LoVo (cell line): ENCODE measurements at places on chromosomes 1 and 21.

GRCh38 chr1:220300442-220301121 is 28.3 kb upstream of the RAB3GAP2 start:
- no peak for DNase-seq

DNA sequence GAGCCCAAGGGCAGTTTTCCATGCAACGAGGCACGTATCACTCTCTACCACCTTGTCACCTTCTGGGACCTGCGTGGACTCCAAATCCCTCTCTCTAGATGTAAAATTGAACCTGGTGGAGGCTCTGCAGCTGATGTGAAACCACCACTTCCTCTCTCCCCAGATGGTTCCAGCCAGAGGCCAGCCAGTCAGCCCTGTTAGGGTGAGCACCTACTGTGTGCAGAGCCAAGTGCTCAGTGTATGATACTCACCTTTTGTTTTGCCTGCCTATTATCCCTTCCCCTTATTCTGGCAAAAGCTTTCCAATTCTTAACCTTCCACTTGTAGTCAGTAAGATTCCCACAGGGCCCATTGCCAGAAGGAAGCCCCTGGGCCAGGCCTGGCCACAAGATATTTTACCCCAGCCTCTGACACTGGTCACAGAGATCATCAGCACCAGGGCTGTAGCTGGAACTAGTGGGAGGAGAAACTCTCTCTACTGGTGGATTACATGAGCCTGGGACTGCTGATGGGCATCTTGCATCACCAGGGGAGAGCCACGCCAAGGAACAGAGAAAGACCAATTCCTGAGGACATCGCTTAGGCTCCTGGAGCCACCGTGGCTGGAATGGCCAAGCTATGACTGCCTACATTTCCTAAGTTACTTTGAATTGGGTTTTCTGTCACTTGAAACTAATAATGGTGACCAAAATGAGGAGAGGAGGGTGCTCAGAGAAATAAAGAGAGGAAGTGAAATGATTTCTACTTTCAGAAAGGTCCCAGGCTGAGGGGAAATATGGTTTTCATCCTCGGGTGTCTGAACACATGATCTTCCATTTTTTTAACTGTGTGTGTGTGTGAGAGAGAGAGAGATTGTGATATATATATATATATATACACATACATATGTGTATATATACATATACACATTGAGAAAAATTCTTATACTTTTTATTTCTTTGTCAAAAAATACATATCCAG is 26.6 kb upstream of the RD3 start:
- no peak for DNase-seq

DNA sequence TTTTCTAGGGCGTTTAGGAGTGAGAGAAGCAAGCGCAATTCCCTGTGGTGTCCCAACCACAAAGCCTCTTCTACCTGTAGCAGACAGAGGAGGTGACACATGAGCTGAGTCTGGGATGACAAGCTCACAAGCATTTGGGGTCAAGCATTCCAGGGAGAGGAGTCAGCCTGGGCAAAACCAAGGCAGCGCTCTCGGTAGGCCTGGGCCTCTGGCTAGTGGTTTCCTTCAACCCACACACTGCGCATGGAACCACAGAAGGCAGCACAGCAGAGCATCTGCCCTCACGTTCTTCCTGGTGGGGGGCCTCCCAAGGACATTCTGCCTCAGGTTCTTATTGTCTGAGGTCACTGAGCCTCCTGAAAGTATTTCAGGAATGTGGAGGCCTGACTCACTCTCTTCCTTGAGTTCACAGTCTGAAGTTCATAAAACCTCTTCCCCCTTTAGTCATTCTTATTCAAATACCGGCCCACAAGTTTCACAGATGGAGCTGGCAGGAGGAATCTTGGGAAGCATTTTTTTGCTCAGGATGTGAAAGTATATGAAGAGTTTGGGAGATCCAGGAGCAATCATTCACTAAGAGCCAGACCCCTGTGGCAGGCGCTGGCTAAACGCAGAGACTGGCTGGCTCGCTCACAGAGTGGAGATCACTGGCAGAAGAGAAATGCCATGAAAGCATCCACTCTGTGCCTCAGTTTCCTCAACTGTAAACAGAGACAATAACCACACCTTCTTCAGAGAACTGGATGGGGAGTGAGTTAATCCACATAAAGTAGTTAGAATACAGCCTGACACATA is 26.8 kb downstream of the CCN1 start:
- peak; percentile 87 for DNase-seq

- DNase-seq, result no peak
Observed at GRCh38 chr1:33007190-33008050, 29.3 kb downstream of the AK2 start.

DNA sequence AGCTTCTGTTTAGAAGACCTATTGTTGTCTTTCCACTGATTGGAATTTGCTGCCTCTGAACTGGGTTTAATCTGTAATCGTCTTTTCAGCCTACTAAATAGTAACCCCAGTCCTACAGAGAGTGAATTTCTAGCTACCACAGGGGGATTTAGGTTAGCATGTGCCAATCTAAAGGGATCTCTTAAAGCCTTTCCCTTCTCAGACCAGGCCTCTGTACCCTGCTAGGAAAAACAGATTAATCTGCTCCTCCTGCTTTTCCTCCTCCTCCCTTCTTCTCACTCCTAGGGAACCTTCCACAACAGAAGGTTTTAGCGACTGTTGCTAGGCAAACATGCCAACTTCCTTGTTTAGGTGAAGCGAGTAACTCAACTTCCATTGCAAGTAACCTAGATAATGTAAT is 1.3 kb upstream of the RC3H1 start:
- peak; percentile 57 for DNase-seq

GRCh38 chr1:209633335-209633997 is 18.8 kb downstream of the LAMB3 start:
- no peak for DNase-seq

GRCh38 chr1:209215826-209216225 is 367.7 kb upstream of the CAMK1G start:
- no peak for DNase-seq

- DNase-seq, result no peak
Observed at GRCh38 chr1:214660900-214661299, 57.9 kb downstream of the CENPF start.

DNA sequence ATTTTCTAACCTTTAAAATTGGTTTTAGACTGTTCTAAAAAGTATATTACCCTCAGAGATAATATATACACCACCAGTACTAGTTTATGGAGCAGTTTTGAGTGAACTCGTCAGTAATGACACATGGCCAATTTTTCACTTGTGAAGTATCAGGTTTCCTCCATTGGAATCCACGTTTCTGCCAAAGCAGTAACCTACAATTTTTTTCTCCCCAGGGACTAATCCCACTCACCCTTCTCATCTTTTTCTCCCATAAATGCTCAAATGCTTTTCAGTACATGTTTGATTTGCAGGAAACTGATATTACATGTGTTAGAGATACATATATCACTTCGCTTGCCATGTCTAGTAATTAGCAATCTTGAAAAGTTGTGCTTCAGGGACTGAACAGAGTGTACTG is 94.1 kb downstream of the COL24A1 start:
- DNase-seq, result no peak

DNA sequence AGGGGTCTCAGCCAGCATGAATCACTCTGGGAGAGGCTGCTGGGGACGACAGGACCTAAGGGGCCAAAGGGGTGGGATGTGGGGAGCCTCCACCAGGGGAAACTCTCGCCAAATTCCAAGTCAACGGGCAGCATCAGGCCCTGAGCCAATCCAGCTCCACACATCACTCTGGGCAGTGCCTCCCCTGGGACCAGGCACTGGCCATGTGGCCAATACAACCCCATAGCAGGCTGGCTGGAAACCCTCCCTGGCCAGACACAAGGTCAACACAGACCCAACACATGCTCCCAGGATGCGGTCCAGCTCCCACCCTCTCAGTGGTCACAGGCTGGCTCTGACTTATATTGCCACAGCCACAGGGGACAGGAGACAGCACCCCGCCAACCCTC is 60.0 kb downstream of the MEGF6 start:
- no peak for DNase-seq

DNA sequence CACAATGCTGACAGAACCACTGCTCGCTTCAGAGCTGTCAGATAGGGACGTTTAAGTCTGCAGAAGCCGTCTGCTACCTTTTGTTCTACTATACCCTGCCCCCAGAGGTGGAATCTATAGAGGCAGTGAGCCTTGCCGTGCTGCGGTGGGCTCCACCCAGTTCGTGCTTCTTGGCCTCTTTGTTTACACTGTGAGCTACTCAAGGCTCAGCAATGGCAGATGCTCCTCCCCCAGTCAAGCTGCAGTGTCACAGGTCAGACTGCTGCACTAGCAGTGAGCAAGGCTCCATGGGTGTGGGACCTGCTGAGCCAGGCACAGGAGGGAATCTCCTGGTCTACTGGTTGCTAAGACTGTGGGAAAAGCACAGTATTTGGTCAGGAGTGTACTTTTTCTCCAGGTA is 47.1 kb downstream of the LEPR start:
- peak; percentile 73 for DNase-seq

- DNase-seq, result no peak
Observed at GRCh38 chr1:157249739-157250138, 111.5 kb upstream of the ETV3 start.

DNA sequence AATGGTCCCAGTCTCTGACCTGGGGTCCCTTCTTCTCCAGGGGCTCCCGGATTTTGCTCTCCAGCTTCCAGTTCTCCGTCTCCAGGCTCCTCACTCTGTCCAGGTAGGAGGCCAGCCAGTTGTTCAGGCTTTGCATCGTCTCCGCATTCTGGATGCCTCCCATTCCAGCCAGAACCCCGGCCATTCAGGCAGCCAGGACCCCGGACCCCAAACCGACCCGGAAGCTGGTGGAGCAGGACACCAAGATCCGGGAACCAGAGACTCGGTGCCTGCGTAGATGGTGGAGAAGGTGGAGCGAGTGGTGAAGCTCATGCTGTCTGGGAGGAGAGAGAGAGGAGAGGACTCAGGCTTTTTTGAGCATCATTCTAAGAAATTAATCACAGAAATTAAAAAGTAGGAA is 572.4 kb upstream of the NCAM2 start:
- no peak for DNase-seq

- peak; percentile 73 for DNase-seq
Observed at GRCh38 chr1:67149179-67149770, 14.5 kb upstream of the C1orf141 start.

DNA sequence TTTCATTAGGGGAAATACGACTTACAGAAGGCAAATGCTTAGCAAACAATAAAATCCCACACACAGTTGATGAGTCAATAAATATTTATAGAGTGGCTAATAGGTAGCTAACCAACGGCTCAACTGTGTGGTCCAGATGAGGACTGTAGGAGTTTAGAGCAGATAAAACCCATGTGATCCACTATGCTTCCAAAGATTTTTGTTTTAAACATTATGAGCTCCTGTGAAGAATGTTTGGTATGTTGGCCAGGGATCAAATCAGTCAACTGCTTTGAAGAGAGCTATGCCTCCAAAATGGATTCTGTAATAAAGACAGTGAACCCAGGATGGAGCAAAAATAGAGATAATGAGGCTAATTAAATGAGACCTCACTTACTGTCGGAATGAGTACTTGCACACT is 72.3 kb upstream of the COL11A1 start:
- DNase-seq, result no peak

GRCh38 chr1:170192546-170192945 is 46.8 kb downstream of the NTMT2 start:
- no peak for DNase-seq

GRCh38 chr1:165831146-165831545 is 3.7 kb downstream of the UCK2 start:
- DNase-seq, result no peak

GRCh38 chr1:161720956-161721737 is at the start of gene FCRLB:
TSS of gene FCRLB (plus strand) at chr1:161721544. CDS start at chr1:161722673, 1,129 bp downstream.
- no peak for DNase-seq
